ENCODE measurements at places on chromosomes 5 and 9.

DNA sequence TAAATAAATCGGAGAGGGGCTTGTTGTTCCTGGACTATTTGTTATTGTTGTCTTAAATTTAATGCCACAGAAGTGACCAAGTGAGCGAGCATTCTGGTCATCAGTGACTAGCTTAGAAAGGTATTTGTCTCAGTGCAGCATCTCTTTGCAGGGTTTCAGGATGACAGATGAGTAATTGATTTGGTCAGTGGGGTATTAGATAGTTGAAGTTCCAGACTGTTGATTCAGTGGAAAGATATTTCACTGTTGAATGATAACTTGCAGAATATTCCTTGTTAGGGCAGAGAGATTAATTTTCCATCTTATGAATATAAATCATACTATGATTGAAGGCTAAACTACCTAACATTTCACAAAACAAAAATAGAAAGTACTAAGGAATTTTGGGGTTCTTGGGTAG lies 122.4 kb downstream of the TRIO start:
- no peak for DNase-seq

DNA sequence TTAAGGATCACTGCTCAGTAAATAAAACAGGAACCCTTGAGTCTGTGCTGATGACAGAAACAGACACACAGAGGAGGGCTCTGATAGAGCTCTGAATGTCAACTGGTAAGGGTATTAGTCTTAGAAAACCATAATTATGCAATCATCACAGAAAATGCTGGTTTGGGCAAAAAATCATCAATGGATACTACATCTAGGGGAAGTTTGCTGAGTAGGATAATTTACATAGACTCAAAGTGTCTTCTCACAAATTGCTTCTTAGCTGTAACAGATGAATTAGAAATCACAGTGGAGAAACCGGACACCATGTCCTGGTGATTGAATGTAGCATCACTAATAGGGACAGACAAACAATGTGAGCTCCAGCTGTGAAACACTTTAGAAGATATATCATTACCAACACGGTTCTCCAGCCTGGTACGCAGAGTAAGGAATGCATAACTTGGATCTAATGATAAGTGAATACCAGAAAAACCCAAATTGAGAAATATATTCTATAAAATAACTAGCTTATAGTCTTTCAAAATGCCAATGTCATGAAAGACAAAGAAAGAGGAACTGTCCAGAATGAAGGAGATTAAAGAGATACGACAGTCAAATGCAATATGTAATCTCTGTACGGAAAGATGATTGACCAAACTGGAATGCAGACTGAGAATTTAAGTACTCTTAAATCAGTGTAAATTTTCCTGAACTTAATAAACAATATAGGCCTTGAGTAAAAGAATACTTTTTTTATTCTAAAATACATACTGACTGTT lies 17.3 kb downstream of the CHD1 start:
- no peak for DNase-seq

GRCh38 chr9:93204470-93205043 lies 20.6 kb downstream of the WNK2 start:
- DNase-seq = no peak

GRCh38 chr5:9409413-9409960 lies 136.4 kb downstream of the SEMA5A start:
- DNase-seq = no peak

DNA sequence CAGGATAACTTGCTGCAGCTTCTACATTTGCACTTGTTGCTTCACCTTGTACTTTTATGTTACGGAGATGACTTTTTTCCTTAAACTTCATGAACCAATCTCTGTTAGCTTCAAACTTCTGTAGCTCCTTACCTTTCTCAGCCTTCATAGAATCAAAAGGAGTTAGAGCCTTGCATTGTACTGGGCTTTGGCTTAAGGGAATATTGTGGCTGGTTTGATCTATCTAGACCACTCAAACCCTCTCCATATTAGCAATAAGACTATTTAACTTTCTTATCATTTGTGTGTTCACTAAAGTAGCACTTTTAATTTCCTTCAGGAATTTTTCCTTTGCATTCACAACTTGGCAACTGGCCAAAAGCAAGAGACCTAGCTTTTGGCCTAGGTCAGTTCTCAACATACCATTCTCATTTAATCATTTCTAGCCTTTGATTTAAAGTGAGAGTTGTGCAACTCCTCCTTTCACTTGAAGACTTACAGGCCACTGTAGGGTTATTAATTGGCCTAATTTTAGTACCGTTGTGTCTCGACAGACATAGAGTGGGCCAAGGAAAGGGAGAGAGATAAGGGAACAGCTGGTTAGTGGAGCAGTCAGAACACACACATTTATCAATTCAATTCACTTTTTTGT lies 63.7 kb downstream of the SHOC1 start:
- no peak for DNase-seq

GRCh38 chr5:173278172-173278571 lies 43.2 kb upstream of the NKX2-5 start:
- DNase-seq = no peak

DNA sequence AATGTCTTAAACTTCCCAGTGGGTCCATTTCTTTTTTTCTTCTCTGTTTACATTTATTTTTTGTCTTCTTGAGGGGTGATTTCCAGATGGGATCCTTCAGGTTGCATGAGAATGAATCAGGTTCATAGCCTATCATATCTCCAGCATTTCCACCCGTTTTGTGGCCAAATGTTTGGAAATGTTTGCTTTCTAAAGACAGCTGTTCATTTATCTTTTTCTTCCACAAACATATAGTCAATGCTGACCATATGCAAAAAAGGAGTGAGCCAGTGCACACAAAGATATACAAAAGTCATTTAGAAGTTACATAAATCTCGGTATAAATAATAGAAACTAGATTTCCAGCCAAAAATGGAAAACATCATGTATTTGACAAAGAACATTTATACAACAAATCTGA lies 71.6 kb upstream of the STC2 start:
- no peak for DNase-seq

GRCh38 chr9:27485158-27485557 lies 38.9 kb upstream of the IFNK start:
- no peak for DNase-seq

DNA sequence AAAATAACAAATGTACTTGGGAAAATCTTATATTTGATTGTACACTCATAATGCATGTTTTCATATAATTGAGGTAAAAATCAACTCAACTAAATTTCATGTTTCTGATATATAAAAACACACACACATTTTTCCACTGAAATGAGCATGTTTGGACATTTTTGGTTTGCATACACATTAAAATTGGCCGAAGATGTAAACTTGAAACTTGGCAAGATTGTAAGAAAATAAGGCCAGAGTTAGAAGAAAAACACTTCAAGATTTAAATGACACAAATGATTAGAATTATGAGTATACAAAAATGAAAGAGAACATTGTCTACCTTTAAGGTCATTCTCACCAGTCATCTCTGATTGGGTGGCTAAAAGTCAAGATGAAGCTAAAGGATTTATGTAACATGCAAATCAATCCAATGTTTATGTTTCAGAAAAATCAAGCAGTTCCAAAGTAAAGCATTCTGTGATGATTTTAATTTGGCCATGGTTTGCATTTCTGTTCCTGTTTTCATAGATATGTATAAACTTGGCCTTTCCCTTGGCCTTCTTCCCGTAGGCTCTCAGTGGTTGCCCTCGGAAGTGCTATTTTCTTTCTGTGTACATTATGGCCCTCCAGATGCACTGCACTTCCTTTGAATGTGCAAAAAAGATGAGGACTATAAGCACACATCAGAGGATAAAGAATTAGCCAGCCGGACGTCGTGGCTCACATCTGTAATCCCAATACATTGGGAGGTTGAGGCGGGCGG lies 1105.4 kb upstream of the DMAC1 start:
- DNase-seq = no peak

DNA sequence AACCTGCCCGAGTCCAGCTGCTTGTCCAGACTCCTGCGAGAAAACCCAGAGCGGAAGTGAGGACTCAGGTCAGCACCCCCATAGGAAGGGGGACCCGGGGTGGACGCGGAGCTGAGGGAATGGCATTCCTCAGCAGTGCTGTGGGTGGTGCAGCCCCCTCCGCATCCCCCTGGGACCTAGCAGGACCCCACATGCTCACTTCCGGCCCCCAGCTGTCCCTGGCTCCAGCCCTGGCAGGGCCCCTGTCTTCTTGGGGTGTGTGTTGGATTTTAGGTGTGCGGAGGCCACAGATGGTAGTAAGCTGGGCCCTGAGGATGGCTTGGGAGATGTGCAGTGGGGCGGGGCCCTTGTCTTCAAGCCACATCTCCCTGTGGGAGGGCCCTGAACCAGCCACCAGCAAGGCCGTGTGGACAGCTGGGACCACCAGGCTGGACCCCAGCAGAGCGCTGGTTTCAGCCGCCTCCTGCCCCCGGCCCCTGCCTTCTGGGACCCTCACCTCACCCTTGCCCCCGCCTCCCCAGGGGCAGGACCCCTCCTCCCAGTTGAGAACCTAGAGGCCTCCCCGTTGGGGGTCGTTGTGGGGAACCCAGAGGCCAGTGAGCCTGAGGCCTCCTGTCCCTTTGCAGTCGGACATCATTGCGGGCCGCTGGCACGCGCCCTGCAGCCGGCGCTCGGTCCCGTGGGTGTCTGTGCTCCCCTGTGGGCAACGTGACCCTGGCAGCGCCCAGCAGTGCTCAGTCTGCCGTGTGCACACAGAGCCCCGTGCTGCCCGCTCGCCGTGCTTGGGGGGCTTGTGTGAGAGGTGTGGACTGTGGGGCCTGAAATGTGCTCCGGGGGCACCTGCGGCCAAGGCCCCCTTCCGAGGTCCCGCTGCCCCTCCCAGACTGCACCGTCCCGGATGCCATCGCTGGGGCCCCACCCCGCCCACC lies 10.8 kb upstream of the SLC9A3 start:
- no peak for DNase-seq

GRCh38 chr5:146290318-146290717 lies 48.3 kb upstream of the POU4F3 start:
- no peak for DNase-seq

- DNase-seq = no peak
Observed at GRCh38 chr5:59598547-59598874, 295.0 kb downstream of the PDE4D start.

GRCh38 chr9:33044677-33045282 lies 19.7 kb downstream of the DNAJA1 start:
- DNase-seq = no peak

GRCh38 chr5:21681911-21682310 lies 1171.2 kb downstream of the CDH12 start:
- DNase-seq = no peak

DNA sequence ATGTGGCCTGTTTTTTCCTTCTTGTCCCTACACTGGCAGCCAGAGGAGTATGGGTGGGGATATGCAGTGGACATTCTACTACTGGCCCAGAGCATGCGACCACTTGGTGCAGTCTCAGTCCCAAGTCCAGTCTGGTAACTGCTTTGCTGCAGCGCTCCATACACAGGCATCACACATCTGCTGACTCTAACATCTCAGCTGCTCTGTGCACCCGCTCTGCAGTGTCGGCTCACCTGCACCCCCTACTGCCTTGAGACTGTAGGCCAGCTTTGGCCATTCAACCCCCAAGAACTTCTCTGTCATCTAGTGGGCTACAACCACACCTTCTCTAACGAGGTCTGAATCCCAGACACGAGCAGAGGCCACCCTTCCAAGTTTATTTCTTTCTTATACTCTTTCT lies 46.4 kb upstream of the SLCO6A1 start:
- no peak for DNase-seq

DNA sequence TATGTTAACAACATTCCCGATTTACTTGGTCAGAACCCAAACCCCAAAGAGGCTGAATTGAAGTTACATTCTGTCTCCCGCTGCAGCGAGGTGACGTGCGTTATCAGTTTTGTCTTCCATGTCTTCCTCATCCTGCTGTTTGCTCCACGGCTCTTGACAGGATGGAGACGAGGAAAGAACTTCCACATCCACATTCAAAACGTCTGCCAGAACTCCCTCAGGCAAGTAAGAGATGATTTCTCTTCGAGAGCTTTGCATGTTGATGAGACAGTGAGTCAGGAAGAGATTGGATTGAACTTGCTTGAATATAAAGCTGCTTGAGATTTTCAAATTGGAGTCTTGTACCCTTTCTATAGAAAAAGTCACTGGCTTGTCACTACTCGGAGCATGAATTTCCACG lies 242.6 kb downstream of the AUH start:
- DNase-seq = no peak

- DNase-seq = no peak
Observed at GRCh38 chr5:40615586-40616170, 64.0 kb upstream of the PTGER4 start.

DNA sequence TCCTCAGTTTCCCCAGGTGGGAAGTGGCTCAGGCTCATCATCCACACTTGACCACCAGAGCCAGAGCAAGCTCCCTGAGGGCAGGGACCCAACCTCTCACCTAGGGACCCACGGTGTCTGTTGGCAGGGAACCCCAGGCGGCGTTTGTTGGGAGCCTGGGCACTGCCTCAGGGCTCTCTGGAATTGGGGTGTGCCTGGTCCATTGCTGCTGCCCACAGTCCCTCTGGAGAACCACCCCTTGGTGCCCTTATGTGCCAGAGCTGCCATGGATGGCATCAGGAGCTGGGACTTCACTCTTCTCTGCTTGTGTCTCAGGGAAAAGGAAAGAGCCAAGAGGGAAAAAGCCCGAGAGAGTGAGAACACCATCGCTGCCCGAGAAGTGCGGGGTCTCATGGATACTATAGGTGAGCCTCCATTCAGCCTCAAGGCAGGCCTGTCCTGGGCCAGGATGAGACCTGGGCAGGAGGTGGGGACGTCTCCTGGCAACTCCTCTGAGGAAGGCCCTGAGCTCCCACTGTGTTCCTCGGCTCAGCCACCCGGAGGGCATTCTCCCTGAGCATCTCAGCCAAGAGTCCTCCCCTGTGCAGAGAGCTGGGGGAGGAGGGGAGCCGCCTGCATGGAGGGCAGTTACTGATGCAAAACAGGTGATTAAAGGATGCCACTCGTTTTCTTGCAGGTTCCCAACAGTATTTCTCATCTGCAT lies 4.5 kb downstream of the CCDC180 start:
- no peak for DNase-seq

DNA sequence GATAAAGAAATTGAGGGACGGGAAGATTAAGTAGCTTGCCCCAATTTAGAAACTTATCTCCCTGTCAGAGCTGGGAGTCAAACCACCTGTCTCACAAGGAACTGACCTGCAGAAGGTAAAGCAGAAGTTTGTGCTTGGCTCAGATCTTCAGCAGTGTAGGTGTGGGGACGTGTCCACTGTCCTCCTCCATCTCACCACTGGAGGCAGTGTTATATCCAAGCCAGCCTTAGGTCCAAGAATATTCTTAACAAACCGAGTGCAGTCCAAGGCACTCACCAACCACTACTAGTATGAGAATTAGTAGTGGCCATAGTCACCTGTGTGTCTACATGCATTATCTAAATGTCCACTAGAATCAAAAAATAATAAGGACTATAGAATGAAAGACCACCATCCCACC lies 86.3 kb upstream of the IRX1 start:
- DNase-seq = no peak

Data from stimulated activated CD8-positive, alpha-beta memory T cell treated with anti-CD3 and anti-CD28 coated beads, Interleukin-7, amount 100 ng/mL, for 1 hour (primary cell).